ENCODE measurements at places on chromosomes 1 and 21.

GRCh38 chr1:114080511-114081436, 72.9 kb downstream of the SYT6 start:
- DNase-seq, result no peak

GRCh38 chr1:27153927-27154358, 982 bp downstream of the SLC9A1 start:
- no peak for DNase-seq

DNA sequence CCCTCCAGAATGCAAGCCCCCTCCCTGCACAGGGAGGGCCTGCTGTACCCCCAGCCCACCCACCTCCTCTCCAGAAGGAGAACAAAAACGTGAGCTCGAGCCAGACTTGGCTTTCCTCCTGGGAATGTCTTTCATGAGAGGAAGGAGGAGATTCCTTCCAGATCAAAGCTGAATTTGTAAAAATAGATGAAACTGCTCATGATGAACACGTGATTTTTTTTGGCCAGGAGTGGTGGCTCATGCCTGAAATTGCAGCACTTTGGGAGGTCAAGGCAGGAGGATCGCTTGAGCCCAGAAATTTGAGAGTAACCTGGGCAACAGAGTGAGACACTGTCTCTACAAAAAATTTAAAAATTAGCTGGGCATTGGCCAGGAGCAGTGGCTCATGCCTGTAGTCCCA, 21.8 kb downstream of the GPR157 start:
- DNase-seq, result no peak

GRCh38 chr1:156860628-156861423, at the start of gene NTRK1:
NTRK1 (plus strand) TSS chr1:156860865; CDS start chr1:156860935, 70 bp downstream.
- DNase-seq, result peak; percentile 19

GRCh38 chr1:228390649-228391048, 16.0 kb downstream of the TRIM11 start:
- DNase-seq, result peak; percentile 10

DNA sequence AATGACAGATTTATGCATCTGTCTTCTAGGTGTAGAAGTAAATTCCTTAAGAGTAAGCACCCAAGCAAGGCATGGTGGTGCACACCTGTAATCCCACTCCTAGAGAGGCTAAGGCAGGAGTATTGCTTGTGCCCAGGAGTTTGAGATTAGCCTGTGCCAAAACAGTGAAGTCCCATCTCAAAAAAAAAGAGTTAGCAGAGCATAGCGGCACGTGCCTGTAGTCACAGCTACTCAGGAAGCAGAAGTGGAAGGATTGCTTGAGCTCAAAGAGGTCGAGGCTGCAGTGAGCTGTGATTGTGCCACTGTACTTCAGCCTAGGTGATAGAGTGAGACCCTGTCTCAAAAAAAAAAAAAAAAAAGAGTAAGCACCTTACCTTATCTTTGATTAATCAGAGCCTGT, 15.1 kb upstream of the TIPRL start:
- DNase-seq, result no peak

DNA sequence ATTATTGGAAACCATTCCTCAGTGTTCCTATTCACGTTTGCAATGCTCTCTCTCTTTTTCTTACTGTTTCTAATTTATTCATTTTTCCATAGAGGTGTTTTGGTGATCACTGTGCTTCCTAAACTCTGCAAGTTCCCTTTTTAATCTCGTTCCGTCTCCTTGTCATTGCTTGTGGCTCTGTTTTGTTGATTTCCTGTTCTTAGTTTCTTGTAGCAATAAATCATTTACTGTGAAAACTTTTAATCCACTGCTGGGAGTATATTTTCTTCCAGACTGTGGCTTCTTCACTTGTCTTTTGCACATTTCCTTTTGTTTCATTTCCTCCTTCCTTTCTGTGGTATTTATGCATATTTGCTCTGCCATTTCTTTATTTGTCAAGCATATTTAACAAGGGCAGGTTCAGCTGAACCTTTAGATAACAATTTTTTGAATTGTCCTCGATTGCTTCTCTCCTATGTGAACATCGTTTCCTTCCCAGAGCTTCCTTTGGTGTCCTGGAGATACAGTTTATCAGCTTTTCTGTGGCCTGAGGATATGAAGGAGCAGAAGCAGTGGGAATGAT, 3.6 kb downstream of the B3GALT5 start:
- no peak for DNase-seq

DNA sequence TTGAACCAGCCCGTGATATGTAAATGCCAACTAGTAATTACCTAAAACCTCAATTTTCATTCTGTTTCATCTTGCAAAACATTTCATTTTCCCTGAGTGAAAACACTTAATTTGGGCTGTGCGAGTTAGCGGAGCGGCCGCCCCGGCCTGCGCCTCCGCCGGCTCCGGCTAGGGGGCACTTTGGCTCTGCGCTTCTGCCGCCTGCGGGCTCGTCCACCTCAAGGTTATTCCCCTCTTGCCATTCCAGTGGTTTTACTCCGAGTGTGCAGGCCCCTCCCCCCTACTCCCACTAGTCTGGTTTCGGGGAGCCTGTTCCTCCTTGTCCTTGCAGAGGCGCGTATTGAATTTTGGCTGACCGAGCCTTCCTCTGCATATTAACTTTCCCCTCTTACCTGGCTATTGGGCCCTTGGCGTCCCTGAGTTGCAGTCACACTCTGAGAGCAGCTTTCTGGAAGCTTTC, 55.6 kb downstream of the PEX14 start:
- DNase-seq, result no peak

GRCh38 chr1:204104331-204105130, 31.6 kb downstream of the SOX13 start:
- DNase-seq, result no peak

All from dorsolateral prefrontal cortex (tissue), 122 donors.